ENCODE measurements at places on chromosomes 3 and 15.
A peak's percentile ranks its signal among the peaks of the same experiment; 100 is the strongest.

DNA sequence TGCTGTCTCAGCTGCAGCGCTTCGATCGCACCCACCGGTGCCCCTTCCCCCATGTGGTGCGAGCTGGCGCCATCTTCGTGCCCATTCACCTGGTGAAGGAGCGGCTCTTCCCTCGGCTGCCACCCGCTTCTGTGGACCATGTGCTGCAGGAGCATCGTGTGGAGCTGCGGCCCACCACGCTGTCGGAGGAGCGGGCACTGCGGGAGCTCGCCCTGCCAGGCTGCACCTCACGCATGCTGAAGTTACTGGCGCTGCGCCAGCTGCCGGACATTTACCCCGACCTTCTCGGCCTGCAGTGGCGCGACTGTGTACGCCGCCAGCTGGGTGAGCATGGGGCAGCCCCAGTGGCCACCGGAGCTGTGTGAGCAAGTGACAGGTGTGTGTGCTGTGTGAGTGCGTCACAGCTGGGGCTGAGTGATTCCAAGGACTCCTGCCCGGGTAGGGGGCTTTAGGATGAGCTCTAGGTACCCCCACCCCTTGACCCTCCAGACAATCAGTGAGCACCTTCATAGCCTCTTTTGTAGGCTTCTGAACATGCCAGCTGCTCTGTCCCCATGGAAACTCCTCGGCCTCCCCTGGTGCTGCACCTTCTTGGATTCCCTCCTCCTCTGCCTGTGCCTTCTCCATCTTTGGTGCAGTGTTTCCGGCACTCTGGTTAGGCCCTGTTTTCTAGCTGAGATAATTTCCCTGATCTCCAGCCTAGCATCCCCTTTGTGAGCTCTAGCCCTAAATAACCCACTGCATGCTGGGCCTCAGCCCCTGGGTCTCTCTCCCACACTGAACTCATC is 7.0 kb downstream of the C15orf39 start:
- no peak for DNase-seq

DNA sequence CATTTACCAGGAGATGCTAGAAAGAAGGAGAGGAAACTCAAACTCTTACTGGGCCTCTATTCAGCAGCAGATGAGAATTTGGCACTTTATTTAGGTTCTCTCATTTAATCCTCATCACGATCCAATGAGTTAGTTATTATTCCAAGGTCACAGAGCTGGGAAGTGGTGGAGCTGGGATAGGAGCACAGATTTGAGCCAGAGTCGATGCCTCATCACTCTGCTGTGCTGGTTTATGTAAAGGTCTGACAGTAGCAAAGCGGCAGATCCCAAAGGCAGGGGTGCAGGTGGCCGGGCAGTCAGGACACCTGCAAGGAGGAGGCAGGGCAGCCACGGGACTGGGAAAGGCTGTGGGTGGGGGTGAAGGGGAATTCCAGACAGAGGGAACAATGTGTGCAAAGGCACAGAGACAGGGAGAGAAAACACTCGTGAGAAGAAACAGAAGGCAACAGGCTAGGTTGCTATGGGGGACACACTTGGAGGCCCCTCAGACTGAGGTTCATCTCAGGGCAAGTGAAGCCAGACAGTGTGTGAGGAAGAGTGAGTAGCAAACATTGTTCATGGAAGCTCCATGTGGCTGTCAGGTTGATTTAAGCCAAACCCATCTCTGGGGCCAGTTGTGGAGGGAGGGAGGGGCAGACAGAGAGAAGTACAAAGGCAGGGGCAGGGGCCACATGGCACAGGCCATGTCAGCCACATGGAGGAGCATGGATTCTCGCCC is 26.8 kb downstream of the RAB6B start:
- no peak for DNase-seq

- no peak for DNase-seq
Measured at GRCh38 chr3:193730511-193730910, 137.5 kb downstream of the OPA1 start.

DNA sequence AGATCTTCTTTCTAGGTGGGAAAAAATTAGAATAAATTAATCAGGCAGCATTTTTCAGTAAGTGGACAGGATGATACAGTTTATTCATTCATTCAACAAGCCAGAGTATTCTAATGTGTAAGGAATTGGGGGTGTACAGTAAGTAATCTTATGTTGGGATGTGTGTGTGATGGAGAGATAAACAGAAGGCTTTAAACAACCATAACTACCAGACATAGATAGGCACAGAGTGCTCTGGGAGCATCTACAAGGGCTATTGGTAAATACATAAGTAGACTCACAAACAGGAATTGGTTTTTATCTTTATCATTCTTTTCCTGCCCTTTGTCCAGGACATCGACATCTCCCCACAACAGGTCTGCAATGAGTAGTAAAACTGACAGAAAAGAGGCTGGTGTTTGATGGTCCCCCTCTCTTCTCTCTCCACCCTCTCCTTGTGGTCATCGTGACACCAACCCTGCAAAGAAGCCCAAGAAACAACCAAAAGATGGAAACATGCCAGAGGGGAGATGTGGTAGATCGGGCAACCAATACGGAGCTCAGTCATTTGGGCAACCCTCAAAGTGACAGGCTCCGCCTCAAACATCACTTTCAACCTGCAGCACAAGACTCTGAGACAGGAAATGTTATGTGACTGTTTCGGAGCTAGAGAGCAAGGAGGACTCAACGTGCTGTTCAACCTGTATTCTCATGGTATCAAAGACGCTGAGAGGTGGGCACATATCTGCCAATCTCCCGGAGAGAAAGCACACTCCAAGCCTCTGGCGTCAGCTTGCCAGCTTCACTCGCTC is 28.7 kb upstream of the B3GNT5 start:
- peak; percentile 54 for DNase-seq

DNA sequence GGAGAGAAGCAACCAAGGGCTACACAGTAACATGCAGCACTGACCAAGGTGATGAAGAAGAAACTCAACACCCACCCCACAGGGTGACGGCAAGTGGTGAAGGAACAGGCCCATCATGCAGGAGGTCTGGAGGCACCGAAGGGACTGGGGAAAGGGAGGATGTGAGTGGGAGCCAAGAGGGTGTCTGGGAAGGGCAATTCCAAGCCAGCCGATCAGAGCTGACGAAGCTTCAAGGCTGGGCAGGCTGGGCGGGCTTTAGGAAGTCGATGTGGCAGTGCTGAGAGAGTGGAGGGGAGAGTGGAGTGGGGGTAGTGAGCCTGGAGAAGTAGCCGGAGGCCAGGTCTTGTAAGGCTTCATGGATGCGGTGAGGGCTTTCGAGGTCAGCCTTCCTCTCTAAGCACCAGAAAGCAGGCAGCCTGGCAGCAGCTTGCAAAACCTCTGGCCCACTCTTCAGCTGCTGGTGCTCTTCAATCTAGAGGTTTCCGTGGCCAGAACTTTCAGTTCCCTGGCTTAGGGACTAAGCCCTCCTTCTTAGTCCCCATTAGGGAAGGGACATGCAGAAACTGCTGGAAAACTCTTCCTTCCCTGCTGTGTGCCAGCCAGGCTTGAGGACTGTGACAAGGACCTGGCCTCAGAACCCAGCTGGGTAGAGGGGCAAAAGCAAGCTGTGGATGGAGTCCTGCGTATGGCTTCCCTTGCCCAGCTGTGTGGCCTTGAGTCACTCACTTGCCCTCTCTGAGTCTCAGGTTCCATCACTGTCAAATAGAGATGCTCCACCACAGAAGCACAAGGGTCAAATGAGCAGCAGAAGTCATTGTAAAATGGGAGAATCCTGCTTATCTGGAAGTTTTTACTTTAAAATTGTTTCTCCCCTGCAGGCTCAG is 72.1 kb downstream of the TLE3 start:
- no peak for DNase-seq

- no peak for DNase-seq
Measured at GRCh38 chr15:92165001-92165346, 228.7 kb upstream of the ST8SIA2 start.

GRCh38 chr3:169104972-169105371 is 558.5 kb downstream of the MECOM start:
- DNase-seq, result no peak

DNA sequence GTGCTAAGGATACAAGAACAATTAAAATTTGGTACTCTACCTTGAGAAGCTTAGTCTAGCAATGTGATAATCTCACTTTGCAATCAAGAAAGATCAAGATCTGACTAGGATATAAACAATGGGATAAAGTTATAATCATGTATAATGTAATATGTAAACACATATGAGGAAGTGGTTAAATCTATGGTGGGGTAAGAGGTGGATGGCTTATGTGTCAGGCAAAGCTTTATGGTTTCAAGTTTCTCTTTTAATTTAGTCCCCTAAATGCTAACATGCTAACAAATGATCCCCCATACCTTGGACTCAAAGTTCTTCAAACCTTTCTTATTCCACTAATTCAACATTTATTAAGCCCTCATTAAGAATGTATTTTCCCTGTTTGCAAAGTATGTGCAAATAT is 2.5 kb downstream of the RSL24D1 start:
- DNase-seq, result no peak

DNA sequence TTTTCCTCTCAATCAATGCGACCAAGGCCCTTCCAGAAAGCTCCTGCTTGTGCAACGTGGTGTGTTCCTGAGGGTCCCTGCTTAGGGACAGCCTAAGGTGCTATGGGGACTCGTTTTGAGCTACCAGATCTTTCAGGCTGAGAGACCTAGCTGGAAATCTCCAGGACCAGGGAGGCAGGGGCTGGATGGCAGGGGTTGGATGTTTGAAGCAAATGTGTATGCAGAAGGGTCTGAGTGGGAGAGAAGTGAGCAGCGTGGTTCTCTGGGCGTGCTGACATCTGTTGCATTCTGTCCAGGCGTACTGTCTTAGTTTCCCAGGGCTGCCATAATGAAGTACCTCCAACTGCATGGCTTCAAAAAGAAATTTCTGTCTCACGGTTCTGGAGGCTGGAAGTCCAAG is 31.7 kb upstream of the SLCO2A1 start:
- no peak for DNase-seq

GRCh38 chr15:47500842-47501241 is 216.5 kb upstream of the SEMA6D start:
- no peak for DNase-seq

DNA sequence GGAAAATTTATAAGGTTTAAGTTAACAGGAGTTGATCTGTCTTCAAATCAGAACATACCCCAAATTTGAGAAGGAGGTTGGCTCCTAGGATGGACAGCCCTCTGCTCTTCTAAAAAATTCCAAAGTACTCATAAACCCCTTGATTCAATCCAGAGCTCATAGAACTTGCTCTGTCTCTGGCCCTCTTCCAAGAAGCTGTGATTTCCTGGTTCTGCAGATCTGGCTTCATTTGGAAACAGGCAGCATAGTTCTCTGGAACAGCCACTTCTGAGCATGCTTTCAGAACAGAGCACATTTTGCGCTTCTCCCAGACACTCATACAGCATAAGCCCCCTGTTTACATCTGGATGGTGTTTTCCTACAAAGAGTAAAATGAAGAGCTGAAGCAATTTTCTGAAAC is 96.7 kb downstream of the KBTBD8 start:
- DNase-seq, result no peak

DNA sequence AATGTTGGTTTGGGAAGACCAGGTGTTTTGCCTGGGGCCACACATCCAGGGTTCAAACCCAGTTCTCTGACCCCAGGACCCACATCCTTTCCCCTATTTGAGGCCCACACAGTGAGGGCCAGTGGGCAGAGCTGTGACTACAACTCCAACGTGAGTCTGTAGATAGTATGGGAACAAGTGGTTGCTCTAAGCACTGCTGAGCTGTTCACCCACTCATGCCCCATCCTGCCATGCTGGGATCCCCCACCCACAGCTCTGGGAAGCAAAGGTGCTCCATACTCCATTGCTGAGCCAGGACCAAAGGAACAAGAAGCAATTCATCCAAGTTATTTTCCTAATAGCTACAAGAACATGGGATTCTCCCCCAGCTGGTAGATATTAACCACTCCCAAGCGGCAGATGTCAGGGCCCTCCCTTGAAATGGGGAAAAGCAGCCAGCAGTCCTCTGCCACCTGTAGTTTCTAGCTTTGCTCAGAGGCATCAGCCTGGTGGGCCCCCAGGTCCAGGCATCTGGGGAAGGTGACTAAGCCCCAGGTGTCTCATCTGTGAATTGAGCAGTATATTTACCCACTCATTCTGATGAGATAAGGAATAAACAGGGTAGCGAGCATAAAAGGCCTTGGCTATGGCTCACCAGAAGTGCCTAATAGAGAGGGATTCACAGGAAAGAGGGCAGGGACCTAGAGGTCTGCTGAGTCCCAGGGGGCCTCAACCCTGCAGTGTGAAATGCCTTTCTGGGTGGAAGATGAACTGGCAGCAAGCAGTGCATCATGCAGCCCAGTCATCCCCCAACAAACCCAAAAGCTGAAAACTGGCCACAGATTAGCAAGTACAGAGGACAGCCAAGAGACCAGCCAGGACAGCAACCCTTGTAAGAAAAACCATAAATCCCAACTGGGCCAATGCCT is 33.4 kb downstream of the POC1A start:
- DNase-seq, result no peak

DNA sequence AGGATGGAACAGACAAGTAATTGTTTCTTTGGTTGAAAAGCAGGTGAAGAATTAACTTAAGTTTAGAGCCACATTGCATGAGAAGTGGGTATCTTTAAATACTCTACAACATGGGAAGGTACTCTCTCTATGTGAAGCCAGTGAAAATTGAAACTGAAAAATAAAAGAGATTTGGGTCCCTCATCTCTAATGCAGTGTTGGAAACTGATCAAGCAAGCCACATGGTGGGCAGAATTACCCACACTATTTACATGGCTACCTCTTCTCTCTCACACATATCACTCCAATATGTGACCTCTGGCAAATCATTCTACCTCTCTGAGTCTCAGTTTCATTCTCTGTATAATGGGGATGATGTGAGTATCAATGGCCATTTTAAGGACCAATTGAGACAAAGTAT is 339.0 kb downstream of the IL5RA start:
- no peak for DNase-seq

- no peak for DNase-seq
Measured at GRCh38 chr3:81621277-81621676, 140.2 kb downstream of the GBE1 start.

GRCh38 chr15:45169608-45170480 is 17.9 kb downstream of the SHF start:
- no peak for DNase-seq

DNA sequence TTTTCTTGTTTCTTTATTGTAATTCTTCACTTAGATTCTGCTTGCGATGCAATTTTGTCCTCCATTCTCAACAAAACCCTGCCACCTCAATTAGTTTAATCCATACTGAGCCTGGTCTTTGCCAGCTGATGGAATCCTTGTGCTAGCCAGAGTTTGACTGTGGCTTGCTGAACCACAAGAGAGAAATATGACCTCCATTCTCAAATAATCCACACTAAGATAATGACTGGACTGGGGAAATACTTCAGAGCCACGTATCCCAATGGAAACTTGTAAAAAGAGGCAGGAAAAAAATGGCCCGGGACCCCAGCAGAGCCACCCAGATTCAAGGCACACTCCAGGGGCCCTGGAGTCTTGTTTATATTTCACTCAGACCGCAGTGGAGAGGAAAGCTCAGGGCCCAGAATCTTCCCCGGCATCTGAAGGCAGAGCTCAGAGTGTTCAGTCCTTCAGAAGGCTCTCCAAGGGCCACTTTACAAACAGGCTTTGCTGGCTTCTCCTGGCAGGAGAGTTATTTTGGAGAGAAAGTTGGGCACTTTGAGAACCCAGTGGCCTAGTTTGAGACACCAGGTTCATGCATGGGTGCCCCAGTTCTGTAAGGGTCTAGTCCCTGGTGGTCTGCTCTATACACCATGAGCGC is 62.7 kb downstream of the SSUH2 start:
- DNase-seq, result no peak

- DNase-seq, result no peak
Measured at GRCh38 chr3:69130689-69131088, 8.3 kb upstream of the LMOD3 start.

- no peak for DNase-seq
Measured at GRCh38 chr3:12228461-12228860, 60.4 kb upstream of the PPARG start.

- DNase-seq, result peak; percentile 71
Measured at GRCh38 chr15:31360843-31361763, 34.5 kb downstream of the KLF13 start.

- no peak for DNase-seq
Measured at GRCh38 chr15:33982516-33982915, 14.2 kb downstream of the CHRM5 start.
